AG08396 (cell line): ENCODE measurements at places on chromosomes 4 and X.

- no peak for DNase-seq
Observed at GRCh38 chrX:118964252-118964651, 10.2 kb upstream of the LONRF3 start.

- no peak for DNase-seq
Observed at GRCh38 chr4:118889312-118889691, 648 bp downstream of the SYNPO2 start.

DNA sequence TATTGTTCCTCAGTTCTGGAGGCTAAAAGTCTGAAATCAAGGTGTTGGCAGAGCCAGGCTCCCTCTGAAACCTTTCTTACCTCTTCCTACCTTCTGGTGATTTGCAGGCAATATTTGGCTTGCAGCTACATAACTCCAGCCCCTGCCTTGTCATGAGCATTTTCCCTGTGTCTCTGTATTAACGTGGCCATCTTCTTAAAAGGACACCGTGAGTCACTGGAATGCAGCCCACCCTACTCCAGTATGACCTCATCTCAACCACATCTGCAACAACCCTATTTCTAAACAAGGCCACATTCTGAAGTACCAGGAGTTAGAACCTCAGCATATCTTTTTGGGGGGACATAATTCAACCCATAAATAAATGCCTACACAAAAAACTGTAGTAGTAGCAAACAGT, 40.7 kb downstream of the FANCB start:
- peak; percentile 26 for DNase-seq

DNA sequence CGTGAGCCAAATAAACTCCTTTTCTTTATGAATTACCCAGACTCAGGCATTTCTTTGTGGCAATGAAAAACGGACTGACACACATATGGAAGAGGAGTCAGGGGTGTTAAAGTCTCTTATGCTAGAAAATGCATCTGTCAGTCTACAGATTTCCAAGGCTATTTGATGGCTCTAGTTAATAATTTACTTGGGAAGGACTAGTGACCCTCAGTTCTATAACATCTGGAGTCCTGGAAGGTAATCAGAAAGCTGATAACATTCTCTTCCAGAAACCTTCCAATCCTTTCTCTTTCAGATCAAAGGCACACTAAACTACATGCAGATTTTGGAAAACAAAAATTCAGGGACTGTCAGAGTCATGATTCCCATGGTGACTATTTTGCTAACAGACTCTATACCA, 142.0 kb upstream of the TEX13D start:
- no peak for DNase-seq

DNA sequence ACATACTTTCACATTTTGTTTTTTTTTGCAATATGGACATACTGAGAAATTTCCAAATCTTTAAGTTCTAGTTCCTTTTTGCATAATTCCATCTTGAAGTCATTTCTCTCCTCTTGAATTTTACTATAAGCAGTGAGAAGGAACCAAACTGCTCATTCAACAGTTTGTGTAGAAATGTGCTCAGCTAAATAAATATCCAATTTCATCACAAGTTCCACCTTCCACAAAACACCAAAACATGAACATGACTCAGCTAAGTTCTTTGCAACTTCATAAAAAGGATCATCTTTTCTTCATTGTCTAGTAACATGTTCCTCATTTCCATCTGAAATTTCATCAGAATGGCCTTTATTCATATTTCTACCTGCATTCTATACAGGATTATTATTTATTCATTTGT, 77.3 kb upstream of the FGF13 start:
- DNase-seq, result no peak

GRCh38 chr4:38177641-38178391, 217.6 kb downstream of the PTTG2 start:
- DNase-seq, result no peak

DNA sequence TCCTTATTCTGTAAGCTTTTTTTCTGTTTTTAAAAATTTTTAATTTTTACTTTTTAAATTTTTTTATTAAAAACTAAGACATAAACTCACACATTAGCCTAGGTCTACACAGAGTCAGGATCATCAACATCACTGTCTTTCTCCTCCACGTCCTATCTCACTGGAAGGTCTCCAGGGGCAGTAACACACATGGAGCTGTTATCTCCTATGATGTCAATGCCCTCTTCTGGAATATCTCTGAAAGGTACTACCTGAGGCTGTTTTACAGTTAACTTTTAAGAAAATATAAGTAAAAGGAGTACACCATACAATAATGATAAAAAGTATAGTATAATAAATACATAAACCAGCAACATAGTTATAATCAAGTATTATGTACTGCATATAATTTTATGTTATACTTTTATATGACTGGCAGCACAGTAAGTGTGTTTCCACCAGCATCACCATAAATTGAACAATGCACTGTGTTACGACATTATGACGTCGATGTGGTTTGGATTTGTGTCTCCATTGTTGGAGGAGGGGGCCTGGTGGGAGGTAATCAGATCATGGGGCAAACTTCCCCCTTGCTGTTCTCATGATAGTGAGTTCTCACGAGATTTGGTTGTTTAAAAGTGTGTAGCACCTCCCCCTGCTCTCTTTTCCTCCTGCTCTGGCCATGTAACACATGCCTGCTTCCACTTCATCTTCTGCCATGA, 21.3 kb downstream of the IL15 start:
- DNase-seq, result no peak

GRCh38 chr4:144504883-144505282, 141.1 kb upstream of the HHIP start:
- DNase-seq, result no peak
